ENCODE measurements at places on chromosomes 5 and 9.

GRCh38 chr9:5813824-5814223, 19.1 kb downstream of the ERMP1 start:
- DNase-seq = no peak

DNA sequence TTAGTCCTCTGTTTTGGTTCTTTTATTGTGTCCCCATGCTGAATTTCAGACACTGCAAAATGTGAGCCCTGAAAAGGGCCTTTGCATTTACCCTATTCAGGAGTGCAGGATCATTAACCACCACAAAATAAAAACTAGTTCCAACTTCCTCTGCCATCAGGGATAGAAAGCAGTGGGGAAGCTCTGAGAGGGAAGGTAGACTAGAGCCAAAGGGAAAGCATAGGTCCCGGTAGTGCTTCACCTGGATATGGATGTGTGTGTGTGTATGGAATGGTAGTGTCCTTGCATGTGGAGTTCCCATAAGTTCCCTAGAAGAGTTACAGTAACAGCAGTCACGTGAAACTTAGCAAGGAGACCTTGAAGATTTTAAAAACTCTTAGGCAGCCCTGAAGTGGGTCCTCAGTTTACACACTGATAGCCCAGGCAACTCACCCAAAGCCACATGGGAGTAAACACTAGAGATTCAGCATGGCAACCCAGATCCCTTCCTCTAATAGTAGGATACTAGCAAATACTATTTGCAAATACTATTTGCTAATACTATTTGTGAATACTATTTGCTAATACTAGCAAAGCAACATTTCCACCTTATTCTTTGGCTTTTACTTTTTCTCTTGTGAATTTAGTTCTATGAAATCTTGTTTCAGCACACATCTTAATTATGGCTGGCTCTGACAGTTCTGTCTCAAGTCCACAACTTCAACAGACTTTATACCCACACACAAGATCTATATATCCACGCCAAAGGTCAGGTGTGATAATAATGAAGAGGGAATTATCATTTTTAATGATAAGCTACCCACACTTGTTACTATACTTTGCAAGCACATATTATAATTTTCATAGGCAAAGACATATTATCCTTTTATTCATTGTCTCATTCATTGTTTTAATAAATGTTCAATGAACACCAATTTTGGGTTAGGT, 70.4 kb upstream of the IFNE start:
- DNase-seq = no peak

GRCh38 chr9:35273591-35273990, 111.8 kb downstream of the UNC13B start:
- peak; percentile 55 for DNase-seq

DNA sequence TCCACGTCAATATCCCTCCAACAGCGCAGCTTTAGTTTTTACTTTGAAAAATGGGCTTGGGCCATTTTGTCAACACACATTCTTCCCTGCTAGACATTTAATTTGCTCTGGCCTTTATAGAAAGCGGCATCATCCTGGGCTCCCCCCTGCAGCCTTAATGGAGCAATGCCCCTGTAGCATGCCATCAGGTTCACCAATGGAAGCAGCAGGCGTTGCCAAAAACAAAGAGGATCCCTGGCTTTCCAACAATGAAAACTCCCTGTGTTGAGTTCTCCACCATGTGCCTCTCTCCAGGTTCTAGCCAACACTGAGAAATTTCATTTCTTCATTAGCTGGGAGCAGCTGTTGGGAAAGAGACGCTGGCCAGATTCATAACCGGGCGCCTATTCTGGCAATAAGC, 139.5 kb downstream of the ZNF622 start:
- DNase-seq = no peak

GRCh38 chr5:33184367-33184766, 256.4 kb upstream of the TARS1 start:
- DNase-seq = no peak

DNA sequence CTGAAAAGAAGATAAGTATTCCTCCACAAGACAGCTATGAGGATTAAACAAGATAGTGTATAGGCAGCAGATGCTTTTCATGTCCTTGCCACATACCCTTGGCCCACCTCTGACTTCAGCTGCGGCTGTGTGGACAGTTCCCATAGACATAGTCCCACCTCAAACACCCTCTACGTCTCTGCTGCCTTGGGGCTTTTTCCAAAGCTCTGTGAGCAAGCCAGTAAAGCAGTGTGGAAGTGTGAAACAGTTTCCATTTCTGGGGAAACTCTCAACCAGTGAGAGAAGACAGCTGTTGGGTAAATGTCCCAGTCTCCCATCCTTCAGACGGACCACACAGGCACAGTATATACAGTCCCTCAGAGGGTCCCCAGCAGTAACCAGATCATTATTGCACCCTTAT, 125.5 kb downstream of the CDK5RAP2 start:
- DNase-seq = no peak

- DNase-seq = no peak
Measured at GRCh38 chr9:94478755-94479730, 75.8 kb upstream of the PCAT7 start.

All from stimulated activated naive CD8-positive, alpha-beta T cell treated with anti-CD3 and anti-CD28 coated beads, Interleukin-15, amount 100 ng/mL, for 72 hours (primary cell).